ENCODE measurements at places on chromosomes 5 and 9.

DNA sequence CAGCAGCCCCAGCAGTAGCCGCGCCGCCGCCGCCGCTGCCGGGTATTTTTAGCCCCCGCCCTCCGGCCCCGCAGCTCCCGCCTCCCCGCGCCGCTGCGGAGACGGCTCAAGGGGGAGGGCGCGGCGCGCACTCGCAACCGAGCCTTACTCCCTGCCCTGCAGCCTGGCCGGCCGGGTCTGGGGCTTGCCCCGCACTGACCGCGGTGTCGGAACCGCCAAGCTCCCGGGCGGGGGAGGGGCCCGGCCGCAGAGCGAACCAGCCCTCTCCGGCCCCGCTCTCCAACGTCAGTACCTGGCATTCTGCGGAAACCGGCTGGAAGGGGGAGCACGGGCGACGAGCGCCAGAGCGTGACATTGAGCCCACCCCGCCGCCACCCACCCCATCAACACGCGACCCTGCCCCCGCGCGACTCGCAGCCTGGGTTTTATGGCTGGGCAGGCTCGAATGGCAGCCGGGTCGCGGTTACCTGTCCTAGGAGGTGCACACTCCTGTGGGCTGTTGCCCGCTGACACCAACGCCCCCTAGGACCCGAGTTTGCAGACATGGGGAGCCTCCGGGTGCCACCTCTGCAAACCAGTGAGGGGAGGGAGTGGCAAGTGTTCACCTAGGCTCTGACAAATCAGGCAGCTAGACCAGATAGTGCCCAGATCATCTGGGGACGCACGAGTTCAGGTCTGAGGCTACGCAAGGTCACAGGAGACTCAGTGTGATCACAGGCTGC, at the start of gene ACSL6:
TSS of gene ACSL6 (minus strand) at position 37 of the 722 bp plus-strand sequence. CDS start 105 bp downstream, outside the sequence.
- no peak for DNase-seq

GRCh38 chr5:81819556-81820317, 68.8 kb upstream of the SSBP2 start:
- DNase-seq: no peak

DNA sequence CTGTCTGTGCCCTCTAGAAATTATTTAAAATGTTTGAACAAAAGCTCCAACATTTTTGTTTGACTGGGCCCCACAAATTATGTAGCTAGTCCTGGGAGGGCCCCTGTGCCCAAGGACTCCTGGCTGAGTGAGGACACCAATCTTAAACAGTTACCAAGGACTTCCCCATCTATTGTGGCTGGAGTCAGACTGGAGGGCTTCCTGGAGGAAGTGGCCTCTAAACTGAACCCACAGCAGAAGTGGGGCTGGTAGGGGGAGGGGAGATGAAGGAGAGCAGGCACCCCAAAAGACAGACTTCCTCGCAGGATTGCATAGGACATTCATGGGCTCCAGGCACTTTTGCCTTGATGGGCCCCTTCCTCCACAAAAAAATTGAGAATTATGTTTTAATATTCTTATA, 8.1 kb downstream of the ADAMTS13 start:
- no peak for DNase-seq

- no peak for DNase-seq
Measured at GRCh38 chr5:160324886-160325285, 12.5 kb upstream of the CCNJL start.

DNA sequence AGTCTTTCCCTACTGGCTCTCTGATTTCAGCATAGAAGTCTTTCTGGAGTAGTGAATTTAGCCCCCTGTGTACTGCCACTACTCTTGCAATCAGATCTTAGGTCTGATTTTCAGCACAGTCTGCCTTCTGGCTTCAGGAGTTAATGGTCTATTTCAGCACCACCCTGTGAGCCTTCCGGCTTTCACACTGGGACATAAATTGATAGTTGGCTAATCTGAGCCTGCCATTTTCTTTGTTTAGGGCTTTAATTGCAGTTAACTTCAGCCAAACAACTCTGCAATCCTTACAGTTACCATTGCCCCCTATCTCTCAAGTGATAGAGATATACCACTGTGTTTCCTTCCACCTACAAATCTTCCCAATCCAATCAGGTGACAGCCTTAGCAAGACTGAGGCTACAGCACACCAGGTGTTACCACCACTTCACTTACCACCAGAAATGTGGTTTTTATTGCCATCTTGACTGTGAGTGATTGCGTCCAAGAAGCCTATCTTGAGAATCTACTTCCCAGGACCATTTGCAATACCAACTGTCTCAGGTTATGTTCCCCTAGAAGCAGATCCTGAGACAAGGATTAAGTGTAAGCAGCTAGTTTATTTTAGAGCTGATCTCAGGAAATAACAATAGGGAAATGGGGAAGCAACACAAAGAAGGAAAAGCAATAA, 51.9 kb upstream of the NEK6 start:
- no peak for DNase-seq
